ENCODE measurements at places on chromosomes 11 and 22.

GRCh38 chr11:94171693-94172440, 43.2 kb downstream of the PANX1 start:
- peak; percentile 50 for DNase-seq

DNA sequence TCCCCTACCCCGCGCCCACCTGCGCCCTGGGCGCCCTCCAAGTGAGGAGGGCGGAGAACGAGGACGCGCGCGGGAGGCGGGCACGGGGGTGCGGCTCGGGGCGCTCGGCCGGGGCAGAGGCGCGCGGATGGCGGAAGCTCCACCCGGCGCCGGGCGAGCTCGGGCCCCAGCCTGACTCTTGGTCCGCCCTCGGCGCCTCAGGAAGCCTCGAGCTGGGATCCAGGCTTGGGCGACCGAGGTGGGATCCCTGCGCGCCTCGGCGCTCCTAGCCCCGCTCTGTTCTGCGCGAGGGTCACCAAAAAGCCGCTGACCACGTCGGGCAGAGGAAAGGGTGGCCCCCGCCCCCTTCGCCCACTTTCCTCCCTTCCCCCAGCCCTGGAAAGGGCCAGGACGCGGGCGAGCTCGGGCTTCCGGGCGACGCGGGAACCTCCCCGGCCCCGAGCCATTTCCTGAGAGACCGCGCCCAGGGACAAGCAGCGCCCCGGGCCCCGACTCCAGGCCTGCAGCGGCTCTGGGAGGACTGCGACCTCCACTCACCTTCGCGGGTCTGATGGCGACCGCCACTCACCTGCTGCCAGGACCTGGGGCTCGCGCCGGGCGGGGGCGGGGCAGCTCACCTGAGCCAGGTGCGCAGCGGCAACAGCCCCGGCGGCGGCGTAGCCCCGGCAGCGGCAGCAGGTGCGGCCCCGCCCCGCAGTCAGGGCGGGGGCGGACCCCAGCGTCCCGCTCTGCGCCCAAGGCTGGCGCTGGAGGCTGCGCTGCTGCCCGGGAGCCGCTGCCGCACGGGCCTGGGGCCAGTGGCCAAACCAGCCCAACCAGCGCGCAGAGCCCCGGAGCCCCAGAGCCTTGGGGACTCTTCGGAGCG, 2.2 kb upstream of the SIGIRR start:
- no peak for DNase-seq

- no peak for DNase-seq
Measured at GRCh38 chr11:62186195-62186594, 3.8 kb upstream of the SCGB1D1 start.

GRCh38 chr11:115153731-115154354, 350.4 kb downstream of the CADM1 start:
- no peak for DNase-seq

GRCh38 chr22:38832005-38832978, 11.5 kb downstream of the NPTXR start:
- DNase-seq, result peak; percentile 27

DNA sequence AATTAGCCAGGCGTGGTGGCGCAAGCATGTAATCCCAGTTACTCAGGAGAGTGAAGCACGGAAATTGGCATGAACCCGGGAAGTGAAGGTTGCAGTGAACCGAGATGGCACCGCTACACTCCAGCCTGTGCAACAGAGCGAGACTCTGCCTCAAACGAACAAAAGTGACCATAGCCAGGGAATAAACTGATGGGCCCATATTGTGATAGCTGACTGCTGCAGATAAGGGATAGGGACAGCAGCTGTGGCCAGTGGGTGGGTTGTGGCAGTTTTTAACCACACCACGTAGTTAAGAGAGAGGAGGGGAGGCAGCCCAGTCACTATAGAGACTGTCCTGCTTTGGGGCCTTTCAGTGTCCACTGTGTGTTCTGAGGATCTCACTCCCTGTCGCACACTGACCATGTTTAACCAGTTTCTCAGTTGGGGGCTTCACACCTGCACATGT, 58.9 kb downstream of the PISD start:
- DNase-seq, result no peak

DNA sequence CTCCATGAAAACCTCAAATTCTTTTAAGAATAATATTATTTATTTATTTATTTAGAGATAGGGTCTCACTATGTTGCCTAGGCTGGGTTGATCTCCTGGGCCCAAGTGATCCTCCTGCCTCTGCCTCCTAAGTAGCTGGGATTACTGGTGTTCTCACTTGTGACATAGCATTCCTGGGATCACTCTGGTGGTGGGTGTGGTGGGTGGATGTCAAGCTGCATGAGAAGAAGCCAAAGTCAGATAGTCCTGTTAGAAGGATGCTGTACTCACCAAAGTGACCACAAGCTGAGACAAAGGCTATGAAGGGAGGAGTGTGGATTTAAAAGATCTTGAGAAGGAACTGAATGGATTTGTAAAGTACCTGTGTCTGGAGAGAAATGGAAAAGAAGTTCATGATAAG, 87.9 kb upstream of the SPON1 start:
- no peak for DNase-seq

- DNase-seq, result peak; percentile 75
Measured at GRCh38 chr11:122628810-122629555, 26.5 kb upstream of the UBASH3B start.

DNA sequence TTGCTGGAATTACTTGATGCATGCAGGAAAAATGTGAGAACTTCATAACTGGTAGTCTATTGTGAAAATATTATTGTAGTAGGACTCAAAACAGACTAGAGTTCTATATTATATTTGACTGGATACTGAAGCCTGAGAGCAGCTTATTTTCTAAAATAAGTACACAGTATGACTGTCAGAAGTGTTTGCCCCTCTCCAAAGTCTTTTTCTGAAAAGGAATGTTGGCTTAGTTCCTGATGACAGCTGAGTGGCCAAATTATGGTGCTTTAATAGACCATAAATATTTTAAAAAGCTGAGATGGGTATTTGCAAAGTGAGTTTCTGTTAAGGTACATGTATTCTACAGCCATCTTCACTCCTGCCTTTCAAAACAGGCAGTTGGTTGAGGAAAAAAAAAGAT, 13.1 kb downstream of the ZBED5 start:
- DNase-seq, result no peak

DNA sequence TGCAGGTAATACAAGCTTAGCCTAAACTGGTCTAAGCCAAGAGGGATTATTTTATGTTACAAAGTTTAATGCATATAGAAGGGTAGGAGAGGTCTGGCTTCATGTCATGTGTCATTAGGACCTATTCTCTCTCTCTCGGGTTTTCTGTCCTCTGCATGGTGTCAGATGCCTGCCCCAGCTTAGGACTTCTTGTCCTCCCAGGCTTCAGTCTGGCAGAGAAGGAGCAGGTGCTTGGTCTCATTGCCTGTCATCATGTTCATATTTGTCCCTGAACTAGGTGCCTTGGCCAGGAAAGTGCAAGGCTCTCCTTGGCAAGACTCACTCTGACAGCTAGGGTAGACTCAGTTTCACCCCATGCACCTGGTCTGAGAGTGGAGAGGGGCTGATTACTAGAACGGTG, 126.3 kb downstream of the ADAMTS15 start:
- DNase-seq, result no peak

DNA sequence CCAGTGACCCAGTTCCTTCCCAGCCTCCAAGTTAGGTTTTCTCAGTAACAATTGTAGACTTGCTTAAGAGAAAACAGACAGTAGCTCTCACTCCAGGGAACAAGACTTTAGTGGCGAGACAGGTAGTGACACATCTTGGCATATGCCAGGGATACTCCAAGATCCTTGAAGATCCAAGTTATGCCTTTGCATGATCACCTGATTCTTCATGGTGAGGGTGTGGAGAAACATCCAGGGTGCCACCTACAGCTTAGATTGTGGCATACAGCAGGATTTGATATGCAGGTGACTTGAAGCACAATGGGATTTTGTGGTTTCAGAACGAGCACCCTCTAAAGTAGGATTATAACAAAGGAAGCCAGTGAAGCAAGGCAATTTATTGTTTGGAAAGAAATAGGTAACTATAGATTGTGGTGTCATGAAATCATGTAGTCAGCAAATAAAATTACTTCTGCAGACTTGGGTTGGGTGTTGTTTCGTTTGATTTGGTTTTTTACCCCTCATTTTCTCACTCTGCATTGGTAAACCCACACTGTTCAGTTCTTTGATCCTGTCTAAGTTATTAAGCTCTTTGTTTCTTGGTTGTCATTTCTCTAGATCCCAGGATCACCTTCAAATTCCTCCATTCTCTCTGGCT, 9.2 kb downstream of the POU2AF3 start:
- no peak for DNase-seq

DNA sequence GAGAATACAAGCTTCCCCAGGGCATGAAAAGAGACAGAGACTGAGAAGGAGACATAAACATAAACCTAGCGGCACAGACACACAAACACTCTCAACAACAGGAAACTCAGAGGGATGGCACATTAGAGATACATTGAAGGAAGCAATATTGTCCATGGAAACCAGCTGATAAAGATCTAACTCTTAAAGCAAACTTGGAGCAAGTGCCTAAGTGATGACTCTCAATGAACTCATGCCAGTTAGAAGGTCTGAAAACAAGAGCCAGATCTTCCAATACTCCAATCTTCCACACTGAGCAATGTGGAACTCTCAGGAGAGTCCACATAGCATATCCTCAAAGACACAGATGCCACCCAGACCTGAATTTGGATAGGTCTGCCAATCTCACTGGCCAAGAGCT, 168.8 kb upstream of the ISX start:
- no peak for DNase-seq

- DNase-seq, result no peak
Measured at GRCh38 chr22:19776433-19777031, 16.0 kb downstream of the TBX1 start.

- DNase-seq, result no peak
Measured at GRCh38 chr11:17646451-17647145, 72.8 kb upstream of the MYOD1 start.

- no peak for DNase-seq
Measured at GRCh38 chr11:7672276-7672959, 882 bp downstream of the CYB5R2 start.

DNA sequence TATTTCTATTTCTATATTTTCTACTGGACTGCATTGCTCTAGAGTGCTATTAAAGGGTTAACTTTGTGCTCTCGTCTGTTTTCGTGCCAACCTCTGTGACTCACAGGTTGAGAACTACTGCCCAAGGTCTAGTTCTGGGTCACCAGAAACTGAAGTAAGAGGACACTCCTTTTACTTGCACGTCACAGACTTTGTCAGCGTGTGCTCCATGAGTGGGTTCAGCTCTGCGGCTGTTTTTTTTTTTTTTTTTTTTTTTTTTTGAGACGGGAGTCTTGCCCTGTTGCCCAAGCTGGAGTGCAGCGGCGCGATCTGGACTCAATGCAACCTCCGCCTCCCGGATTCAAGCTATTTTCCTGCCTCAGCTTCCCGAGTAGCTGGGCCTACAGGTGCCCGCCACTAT, 49.8 kb downstream of the CLMP start:
- DNase-seq, result no peak

Measured in glutamatergic neuron (in vitro differentiated cells).